ENCODE measurements at places on chromosomes 2 and 18.

- no peak for DNase-seq
These were observed 63.8 kb downstream of the STRN start for GRCh38 chr2:36902385-36903120.

GRCh38 chr2:84483320-84483719 lies 24.2 kb upstream of the SUCLG1 start:
- no peak for DNase-seq

GRCh38 chr2:139122711-139123158 lies 342.5 kb upstream of the NXPH2 start:
- DNase-seq: no peak

DNA sequence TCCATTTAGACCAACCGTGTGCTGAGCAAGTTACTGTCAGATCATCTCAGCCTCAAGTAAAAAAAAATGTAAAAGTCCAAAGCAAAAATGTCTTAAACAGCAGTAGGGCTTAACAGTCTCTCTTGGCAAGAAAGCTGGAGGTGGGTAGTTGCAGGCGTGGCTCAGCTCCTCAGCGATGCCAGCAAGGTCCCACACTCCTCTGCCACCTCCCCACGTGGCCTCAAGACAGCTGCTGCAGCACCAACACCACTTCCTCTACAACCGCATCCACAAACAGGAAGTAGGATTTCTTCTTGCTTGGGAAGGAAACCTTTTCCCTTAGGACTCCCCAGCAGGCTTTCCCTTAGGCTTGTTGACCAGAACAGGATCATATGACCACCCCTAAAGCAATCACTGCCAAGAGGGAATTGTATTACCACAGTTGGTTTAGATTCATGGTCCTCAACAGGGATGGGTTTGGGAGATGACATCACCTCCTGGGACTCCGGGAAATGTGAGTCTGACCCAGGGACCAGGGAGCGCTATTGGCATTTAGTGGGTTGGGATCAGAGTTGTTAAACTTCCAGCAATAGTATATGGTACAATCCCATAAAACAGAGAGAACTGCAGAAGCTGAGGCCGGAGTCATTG lies 97.1 kb downstream of the MAPK4 start:
- no peak for DNase-seq

DNA sequence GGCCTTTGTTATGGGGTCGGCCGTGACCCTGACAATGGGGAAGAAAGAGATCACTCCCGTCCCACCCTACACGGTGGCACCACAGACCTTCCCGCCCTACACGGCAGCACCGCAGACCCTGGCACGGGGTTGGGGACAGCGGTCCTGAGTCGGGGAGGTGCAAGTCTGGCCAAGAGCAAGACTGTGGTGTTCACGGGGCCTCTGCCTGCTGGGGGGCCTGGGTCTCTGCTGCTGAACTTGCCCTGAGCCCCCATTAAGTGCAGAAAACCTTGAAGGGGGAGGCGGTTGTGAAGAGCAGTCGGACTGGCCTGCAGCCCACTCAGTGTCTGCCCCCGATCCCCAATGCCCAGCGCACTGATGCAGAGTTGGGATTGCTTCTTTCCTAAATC lies 75.9 kb downstream of the SLC66A2 start:
- no peak for DNase-seq

- no peak for DNase-seq
These were observed 19.1 kb downstream of the SLC25A12 start for GRCh38 chr2:171874963-171875362.

DNA sequence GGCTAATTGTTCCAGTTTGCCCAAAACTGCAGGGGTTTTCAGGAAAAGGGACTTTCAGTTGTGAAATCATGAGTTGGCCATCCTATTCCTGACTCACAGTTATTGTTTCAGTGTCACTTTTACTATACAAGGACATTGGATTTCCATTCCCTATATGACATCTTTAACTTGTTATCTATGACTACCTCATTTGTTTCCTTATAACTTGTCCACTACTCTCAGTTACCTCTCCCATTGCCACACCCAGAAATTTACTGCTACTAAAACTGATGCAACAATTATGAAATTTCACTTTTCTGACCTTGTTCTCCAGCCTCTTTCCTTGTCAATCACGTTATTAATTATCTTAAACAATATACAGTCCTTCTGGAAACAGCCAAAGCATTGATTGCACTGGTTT lies 116.5 kb upstream of the ZNF804A start:
- no peak for DNase-seq
